Panc1 (cell line): ENCODE measurements at places on chromosomes 7 and 10. TPM values are rescaled to one million over a fixed set of nuclear protein-coding genes. Genes with fewer than 3 reads are reported as not detected.

Gene CRHR2
- total RNA-seq, result not detected

- no peak for DNase-seq
Observed at GRCh38 chr10:81884856-81885255, 9.9 kb downstream of the NRG3 start.

GRCh38 chr7:67429735-67430134, 433.1 kb downstream of the TYW1 start:
- no peak for DNase-seq

- no peak for DNase-seq
Observed at GRCh38 chr10:33126742-33127141, 168.7 kb upstream of the ITGB1 start.

- no peak for DNase-seq
Observed at GRCh38 chr7:33738260-33738935, 166.9 kb upstream of the BMPER start.

DNA sequence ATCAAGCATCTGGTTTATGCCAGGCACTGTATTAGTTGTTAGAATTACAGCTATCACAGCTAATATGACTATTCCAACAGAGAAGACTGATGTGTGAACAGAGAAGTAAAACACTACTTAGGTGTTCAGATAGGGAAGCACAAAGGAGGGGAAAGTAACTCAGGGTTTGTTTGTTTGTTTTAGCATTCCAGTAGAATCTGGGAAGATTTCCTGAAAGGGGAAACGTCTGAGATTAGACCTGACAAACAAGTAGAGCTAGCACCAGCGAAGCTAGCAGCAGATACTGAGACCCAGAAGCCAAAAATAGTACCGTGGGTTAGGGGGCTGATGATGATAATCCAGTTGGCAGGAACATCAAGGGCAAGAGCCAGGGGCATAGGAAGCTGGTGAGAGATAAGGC, 28.8 kb upstream of the KLHL7 start:
- DNase-seq, result no peak
